Activated T-cell treated with anti-CD3 and anti-CD28 coated beads for 4 hours (primary cell): ENCODE measurements at places on chromosomes 3 and 15.

GRCh38 chr15:73984208-73984979 is 7.7 kb downstream of the STOML1 start:
- no peak for DNase-seq

- peak; percentile 44 for DNase-seq
These were observed 55.8 kb downstream of the ZNF621 start for GRCh38 chr3:40580494-40581091.

DNA sequence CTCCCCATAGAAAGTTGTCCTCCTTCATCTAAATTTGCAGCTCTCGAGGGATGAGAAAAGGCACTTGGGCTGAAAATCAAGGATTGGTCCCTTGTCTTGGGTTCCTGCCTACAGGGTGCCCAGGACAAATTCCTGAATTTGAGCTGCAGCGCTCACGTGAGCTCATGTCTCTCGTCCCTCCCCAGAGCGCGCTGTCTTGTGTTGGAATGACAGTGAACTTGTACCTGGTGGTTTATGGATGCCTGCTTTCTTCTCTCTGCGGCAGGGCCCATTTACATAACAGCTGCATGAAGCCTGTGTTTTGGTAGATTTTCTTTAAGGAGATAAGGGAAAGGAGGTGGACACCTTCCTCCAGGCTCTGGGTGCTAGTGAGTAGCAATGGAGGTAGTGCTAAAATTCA is 4.3 kb downstream of the RYR3 start:
- DNase-seq, result no peak

DNA sequence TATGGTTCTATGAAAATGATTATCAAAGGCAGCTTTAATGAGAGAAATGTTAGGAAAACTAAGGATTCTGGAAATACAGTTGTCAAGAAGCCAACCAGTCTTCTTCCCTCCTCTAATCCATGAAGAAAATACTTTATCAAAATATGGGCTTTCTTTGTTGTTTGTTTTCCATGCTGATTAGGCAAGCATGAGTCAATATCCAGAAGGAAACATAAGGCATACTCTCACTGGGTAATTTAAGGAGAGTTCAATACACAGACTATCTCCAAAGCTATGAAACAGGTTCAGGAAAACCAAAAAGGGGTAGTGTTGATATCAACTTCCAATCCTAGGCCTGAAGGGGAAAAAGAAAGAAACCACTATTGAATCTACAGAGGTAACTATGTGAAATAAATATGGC is 68.7 kb upstream of the CMC1 start:
- no peak for DNase-seq

DNA sequence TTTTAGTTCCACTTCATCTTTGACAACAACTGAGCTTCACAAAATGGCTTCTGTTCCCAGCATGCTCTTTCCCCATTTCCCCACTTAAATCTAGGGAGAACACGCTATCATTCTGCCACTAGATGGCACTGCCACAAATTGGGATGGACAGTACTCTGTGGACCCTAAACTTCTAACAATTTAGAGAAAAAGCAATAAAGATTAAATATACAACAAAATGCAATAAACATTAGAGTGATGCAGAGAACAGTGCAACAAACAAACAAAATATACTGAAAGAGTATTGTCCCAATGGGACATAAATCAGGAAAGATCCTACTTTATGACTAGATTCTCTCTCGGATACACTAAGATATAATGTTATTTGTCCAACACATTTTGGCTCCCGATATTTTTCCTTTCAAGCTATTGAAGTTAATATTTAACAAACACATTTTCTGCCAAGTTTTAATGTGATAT is 169.7 kb upstream of the TMCO5A start:
- DNase-seq, result no peak

DNA sequence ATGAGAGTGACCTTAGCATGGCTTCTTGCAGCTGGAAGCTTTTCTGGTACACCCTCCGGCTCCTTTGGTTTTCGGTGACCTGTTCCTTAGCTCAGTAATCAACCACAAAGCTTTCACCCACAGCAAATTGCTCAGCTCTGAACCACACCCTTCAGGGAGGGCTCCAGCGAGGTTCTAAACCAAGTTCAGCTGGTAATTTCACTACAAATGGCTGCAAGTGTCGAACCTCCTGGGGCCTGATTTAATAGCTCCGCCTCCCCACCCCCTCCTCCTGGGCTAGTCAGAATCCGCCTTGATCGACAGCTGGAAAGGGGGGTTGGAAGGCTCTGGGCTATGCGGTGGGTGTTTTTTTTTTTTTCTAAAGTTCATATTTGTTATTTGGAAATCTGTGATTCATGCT is 150.9 kb upstream of the MCTP2 start:
- DNase-seq, result no peak

DNA sequence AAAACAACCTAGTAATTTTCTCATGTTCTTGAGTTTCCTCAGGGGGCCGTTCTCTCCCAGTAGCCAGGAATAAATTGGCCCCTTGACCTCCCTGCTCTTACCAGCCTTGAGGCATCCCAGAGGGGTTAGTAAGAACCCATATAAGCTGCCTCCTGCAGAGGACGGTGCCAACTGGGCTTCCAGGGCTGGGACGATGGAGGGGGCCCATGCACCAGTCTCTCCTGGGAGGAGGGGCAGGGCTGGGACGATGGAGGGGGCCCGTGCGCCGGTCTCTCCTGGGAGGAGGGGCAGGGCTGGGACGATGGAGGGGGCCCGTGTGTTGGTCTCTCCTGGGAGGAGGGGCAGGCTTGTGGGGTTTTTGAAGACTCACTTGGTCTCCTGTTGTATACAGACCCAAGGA is 22.0 kb downstream of the LINGO1 start:
- no peak for DNase-seq

DNA sequence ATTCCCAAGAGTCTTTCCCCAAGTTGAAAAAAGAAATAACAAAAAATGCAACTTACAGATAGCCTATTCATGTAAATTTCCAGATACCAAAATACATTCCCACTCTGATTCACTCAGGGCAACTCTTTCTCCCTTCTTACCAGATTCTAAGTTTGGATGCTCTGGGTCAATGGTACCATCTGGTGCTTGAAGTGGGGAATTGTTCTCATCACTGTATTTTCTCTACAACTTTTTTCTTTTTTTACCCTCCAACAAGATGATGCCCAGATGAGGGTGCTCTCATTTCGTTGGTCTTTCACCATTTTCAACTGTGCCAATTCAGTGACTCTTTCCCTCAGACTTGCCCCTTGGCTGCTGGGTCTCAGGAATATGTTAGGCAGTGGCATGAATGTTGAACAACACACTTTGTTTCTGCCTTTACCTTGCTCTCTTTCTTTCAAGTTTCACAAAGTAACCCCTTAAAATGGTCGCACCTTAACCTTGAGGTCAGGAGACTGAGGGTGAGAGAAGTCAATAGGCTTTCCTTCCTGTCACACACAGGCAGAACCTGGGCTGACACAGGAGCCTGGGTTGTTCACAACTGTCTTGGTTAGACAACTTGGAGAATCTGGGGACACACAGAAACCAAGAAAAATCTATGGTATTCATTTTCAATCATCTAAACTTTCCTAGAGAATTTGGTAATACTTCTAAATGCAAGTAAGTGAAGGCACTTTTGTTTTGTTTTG is 330.7 kb upstream of the SLCO3A1 start:
- no peak for DNase-seq

- no peak for DNase-seq
These were observed 23.3 kb downstream of the CCDC13 start for GRCh38 chr3:42749753-42750231.

GRCh38 chr15:85318048-85318731 is 62.2 kb upstream of the AKAP13 start:
- DNase-seq, result no peak

DNA sequence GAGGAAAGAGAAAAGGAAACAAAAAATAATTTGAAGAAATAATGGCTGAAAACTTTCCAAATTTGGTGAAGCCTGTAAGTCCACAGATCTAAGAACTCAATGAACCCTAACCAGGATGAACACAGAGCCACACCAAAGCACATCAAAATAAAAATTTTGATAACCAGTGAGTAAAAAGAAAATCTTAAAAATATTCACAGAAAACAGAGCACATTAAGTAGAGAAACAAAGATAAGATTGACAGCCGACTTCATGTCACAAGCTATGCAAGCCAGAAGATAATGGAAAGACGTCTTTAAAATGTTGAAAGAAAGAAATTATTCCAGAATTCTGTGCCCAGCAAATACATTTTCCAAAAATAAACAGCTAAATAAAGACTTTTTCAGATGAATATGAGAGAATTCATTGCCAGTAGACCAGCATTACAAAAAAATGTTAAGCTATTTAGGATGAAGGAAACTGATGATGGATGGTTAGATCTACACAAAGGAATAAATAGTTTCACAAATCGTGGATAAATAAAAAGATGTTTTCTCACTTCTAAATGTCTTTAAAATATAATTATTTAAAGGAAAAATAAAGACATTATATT is 140.2 kb upstream of the SKOR1 start:
- DNase-seq, result no peak

- DNase-seq, result no peak
These were observed 50.4 kb upstream of the ZDHHC23 start for GRCh38 chr3:113897373-113897777.

DNA sequence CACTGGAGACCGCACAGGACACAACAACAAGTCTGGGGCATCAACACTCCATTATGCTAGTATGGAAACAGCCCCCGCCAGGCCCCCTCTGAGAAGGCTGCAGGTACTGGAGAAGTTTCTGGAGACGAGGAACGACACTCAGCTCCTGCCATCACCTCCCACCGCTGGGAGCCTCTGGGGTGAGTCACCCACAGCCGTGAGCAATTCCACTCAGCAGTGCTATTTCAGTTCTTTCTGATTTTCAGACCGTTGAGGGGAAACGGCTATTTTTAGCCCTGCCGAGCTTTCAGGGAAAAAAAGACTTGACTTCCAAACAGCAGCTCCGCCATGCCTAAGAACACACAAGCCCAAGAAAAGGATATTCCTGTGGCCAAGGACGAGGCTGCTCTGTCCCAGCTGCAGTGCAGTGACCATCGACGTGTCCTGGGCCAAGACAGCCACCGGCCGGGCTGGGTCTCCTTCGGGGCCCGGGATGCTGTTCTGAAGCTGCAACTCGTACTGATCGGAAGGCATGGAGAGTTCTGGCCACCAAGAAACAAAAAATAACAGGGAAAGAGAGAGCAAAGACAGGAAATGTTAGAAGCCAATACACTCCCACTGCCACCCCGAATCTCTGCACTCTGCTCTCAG is 40.8 kb downstream of the NUP210 start:
- DNase-seq, result no peak

DNA sequence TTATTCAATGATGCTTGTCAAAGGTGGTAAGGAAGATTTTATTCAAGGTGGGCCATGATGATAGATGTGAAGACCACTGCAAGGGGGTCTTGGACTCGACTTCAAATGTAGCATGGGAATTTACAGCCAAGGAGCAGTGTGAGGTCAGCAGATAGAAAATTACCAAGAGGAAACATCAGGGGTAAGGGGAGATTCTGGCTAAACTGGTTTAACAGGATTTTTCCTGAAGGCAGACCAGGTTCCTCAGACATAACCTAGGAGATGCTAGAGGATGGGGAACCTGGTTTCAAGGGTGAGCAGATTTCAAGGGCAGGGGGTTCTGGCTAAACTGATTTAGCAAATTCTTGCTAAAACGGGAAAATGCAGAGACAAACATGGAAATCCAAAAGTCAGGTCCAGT is 464.9 kb downstream of the TAFA4 start:
- no peak for DNase-seq

DNA sequence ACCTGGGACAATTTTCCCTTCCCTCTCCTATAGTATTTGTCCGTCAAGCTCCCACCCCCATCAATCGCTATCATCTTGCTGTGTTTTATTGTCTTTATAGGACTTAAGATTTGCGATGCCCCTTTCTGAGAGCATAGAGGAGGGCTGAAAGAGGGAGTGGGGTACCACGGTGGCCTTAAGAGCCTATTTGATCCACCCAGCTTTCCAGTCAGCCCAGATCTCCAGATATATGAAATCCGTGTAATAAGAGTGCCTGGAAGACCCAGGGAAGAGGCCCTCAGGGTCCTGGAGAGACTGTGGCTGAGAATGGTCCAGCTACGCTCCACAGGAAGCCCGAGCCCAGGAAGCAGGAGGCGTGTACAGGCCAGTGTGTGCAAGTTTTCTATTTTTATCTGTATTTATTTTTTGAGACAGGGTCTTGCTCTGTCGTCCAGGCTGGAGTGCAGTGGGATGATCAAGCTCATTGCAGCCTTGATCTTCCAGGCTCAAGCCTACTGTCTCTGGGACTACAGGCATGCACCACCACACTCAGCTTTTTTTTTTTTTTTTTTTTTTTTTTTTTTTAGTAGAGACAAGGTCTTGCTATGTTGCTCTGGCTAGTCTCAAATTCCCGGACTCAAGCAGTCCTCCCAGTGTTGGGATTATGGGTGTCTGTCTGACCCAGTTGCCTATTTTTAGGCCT is 964 bp upstream of the NCKIPSD start:
- no peak for DNase-seq

DNA sequence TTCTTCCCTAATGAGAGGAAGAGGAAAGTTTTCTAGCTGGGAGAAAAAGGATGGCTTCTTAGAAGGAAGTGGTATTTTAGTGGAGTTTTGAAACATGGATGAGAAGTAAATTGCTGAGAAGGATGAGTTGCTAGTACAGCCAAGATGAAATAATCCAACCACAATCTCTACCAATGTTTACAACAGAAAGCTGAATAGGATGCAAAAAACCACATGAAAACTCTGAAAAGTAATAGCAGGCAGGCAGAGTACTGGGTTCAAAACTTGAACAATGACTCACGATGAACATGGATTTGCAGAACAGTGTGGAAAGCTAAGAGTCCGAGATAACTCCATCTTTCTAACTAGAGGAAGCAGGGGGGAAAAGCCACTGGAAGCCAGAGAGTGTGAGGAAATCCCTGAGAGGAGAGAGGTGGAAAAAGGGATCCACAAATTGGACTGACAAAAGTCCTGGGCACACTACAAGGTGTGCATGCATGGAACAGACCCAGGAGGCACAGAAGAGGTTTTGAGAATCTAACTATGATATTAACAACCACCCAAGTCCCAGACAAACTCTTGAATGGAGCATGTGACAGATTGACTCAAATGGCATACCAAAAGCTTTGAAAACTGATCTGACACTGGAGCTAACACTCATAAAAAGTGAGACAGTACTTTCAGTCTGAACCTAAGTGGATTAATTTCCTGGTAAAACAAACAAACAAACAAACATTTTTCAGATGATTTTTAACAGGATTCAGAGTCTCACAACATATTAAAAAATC is 76.7 kb downstream of the ST6GAL1 start:
- DNase-seq, result no peak
